ENCODE measurements at places on chromosomes 11 and 22.
A peak's percentile ranks its signal among the peaks of the same experiment; 100 is the strongest.

DNA sequence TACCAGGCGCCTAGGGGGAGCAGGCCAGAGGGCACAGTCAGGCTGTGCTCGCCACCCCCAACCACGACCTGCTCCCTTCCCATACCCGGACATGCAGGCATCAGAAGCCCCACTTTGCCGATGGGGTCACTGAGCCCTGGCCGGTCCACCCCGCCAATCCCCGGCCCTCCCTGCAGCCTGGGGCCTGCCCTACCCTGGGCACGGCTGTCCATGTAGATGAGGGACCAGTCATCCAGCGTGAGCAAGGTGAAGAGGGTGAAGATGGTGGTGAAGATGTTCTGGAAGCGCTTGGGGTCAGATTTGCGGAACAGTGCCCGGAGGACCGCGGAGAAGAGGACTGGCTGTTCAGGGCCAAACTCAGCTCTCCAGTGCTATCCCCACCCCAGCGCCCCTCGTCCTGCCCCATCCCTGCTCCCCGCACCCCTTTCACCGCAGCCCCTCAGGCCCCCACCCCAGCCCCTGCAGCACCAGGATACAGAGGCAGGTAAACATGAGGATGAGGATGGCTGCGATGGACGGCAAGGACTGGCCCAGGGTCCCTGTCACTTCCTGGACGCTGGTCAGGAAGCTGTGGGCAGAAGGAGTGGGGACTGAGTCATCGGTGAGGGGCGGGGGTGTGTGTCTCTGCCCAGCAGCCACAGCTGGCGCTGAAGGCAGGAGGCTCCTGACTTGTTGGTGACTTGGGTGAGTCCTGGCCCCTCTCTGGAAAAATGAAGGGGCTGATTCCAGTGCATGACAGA is 5.5 kb downstream of the CATSPER1 start:
- peak; percentile 46 for DNase-seq

DNA sequence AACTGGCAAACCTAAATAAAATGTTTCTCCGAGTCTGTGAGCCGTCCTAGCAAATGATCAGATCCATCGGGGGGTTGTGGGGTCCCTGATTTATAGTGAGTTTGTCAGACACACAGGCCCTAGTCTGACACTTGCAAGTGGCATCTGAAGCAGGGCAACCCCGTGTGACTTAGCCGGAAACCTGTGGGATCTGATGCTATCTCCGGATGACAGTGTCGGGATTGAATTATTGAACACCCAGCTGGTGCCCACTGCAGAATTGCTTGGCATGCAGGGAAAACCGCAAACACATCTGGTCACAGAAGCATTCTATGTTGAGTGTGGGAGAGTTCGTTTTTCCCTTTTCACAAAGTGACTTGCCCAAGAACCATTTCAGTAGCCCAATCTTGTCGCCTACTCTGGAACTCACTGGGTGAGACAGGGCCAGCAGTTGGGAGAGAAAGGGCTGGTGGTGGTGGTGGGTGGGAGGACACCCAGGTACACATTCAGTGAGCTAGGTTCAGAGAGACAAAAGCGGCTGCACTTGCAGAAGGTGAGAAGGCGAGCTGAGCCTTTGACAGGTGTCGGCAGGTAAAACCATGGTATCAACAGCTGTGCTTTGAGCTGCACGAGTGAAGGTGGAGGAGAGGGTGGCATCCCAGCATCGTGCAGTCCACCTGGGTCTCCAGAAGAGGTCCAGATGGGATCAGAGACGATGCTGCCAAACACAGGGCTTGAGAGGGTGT is 33.7 kb upstream of the B3GAT1 start:
- DNase-seq = no peak

DNA sequence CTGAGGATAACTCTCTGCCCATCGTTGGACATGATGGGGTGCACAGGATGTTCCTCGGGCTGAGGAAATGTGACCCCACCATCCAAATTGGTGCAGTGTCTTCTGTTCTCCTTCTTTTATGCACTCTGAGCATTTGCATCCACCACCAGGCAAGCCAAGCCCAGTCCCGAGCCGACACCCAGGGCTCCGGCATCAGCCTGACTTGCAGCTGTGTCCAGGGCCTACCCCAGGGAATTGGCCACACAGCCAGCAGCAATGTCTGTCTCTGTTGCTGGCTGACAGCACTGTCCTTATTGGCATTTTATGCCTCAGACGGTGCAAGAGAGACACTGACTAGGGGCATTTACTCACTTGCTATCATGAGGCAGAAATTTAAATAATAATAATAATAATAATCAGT is 25.4 kb upstream of the CPT1A start:
- no peak for DNase-seq

DNA sequence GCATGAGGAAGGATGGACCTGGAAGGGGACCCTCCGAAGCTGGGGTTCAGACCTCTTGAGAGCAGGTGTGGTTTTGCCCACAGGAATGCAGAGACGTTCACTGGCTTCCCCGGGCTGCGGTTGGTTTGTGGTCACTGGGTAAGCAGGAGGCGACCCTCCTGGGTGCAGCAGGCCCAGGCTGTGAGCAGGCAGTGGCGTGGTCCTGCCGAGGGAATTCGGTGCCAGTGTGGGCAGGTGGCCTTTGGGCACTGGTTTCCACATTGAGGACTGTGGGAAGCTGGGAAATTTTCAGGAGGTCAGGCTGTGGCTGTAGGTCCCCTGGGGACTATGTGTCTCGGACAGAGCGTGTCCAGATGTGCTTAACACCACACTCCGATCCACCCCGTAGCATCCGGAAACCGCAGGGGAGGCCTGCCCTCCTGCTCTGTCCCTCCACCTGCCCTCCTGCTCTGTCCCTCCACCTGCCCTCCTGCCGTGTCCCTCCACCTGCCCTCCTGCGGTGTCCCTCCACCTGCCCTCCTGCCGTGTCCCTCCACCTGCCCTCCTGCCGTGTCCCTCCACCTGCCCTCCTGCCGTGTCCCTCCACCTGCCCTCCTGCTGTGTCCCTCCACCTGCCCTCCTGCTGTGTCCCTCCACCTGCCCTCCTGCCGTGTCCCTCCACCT is 27.5 kb downstream of the TPCN2 start:
- no peak for DNase-seq

- DNase-seq = no peak
These were observed 13.1 kb downstream of the NUMA1 start for GRCh38 chr11:72067266-72067665.

- no peak for DNase-seq
These were observed 699.0 kb upstream of the LUZP2 start for GRCh38 chr11:23797624-23798419.

DNA sequence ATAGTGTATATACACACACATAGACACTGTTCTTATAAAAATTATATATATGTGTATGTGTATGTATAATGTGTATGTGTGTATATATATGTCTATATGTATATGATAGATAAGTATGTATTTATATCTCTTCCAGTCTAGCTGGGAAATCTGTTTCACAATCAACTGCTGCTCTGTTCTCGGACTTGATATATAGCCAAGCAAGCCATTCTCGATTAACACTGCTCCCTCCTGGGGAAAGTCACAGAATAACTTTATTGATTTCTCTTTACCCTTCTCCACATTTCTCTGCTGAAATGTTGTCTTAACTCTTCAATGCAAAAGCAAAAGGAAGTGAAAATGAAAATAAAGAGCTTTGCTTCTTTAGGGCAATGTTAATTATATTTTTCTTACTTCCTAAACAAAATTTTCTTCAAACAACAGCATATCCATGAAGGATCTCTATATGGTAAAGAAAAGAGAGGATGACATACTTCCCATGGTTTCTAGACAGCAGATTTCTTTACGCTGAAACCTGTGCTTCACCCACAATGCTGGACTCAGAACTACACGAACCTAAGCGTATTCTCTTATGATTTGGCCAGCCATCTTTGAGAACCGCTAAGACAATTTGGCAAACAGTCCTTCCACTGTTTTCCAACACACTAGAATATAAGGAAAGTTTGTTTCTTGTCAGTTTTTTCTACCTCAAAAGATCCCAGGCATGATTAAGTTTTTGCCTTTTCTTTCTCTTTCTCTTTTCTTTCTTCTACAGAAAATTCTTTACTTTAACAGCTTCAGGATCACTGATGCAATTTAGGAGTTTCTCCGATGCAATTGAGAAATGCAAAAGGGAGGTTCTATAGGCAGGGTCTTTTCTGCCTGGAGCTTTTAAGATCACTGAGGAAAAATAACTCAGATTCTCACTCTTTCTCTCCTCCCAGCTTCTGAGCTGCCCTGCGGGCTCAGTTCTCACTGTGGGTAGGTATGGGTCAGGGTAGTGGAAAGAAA is 1.9 kb downstream of the BLID start:
- no peak for DNase-seq

DNA sequence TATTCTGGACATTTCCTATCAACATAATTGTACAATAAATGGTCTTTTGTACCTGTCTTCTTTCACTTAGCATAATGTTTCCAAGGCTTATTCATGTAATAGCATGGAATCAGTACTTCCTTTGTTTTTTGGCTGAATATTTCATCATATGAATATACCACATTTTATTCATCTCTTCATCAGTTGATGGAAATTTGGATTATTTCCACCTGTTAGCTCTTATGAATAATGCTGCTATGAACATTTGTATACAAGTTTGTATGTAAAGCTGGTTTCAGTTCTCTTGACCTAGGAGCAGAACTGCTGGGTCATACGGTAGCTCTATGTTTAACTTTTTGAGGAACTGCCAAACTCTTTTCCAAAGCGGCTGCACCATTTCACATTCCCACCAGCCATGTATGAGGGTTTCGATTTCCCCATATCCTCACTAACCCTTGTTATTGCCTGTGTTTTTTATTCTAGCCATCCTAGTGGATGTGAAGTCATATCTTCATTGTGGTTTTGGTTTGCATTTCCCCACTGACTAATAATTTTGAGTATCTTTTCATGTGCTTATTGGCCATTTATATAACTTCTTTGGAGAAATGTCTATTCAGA is 20.9 kb downstream of the EXT2 start:
- DNase-seq = no peak

DNA sequence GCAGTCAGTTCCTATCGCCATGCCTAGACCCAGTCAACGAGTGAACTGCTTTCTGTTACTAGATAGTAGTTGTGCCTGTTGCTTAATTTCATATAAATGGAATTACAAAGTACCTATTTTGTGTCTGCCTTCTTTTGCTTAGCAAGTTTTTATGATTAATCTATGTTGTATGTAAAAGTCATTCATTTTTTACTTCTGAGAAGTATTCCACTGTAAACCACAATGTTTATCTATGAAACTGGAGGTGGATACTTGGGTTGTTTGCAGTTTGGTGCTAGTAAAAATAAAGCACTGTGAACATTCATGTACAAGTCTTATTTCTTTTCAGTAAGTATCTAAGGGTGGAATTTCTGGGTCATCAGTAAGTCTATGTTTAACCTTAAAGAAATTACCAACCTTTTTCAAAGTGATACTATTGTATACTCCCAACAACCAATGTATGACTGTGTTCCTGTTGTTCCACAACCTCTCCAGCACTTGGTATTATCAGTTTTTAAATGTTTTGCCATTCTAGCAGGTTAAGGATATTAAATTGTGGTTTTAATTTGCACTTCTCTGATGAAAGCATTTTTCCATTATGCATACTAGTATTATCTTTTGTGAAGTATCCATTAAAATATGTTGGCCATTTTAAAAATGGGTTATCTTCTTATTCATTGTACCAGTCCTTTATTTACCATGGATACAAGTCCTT is 68.2 kb downstream of the DNAJC24 start:
- DNase-seq = no peak

- DNase-seq = no peak
These were observed 5.6 kb upstream of the SLC22A25 start for GRCh38 chr11:63248966-63249365.

GRCh38 chr11:60159868-60160267 is 23.0 kb downstream of the MS4A6A start:
- no peak for DNase-seq

- no peak for DNase-seq
These were observed 8.6 kb downstream of the CDPF1 start for GRCh38 chr22:46241396-46242007.

DNA sequence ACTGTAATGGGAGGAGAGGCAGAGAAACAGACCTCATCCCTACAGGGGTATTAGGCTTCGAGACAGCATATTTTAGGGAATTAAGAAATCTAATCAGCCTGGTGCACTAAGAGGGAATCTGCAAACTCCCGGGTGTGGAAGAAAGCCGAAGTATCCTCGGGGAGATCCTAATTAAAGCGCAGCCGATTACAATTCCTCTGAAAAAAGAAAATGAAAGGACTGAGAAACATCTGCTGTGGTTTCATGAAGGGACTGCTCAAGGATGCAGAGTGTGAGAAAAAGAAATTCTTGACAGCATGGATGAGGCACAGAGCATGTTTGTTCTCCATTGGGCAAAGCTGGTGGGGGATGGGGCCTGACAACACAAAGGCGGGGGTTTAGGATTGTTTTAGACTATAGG is 290.0 kb upstream of the LARGE1 start:
- no peak for DNase-seq

GRCh38 chr11:126257764-126258163 is 10.9 kb downstream of the SRPRA start:
- DNase-seq = no peak

GRCh38 chr11:65362320-65362931 is 7.9 kb downstream of the TIGD3 start:
- DNase-seq = no peak

GRCh38 chr11:129702410-129703398 is 112.9 kb upstream of the TMEM45B start:
- DNase-seq = no peak

GRCh38 chr22:30744224-30744623 is 49.5 kb downstream of the OSBP2 start:
- DNase-seq = no peak

- no peak for DNase-seq
These were observed 85.0 kb downstream of the LARGE1 start for GRCh38 chr22:33835265-33835664.

DNA sequence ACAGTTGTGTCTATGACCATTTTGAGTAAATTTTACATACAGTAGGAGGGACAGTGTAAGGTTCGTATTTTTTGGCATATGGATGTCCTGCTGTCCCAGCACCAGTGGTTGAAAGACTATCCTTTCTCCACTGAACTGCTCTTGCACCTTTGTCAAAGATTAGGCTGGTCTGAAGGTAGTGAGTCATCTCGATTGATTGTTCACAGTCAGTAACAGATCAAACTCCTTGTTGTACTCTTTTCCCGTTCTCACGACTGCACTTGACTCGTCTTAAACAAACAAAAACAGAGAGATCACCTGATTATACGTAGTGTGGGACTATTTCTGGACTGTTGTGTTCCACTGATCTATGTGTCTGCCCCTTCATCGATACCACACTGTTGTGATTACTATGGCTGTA is 77.1 kb downstream of the DGCR2 start:
- no peak for DNase-seq

DNA sequence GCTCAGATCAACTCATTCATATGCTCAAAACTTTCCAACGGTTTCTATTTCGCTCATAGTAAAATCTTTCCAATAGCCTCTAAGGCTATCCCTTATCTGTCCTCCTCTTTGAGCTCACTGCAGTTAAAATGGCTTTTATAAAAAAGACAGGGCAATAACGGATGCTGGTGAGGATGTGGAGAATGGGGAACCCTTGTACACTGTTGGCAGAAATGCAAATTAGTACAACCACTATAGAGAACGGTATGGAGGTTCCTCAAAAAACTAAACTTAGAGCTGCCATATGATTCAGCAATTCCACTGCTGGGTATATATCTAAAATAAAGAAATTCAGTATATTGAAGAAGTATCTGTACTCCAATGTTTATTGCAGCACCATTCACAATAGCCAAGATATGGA is 345.6 kb downstream of the DLG2 start:
- DNase-seq = no peak
